Activated CD4-positive, alpha-beta memory T cell treated with anti-CD3 and anti-CD28 coated beads for 36 hours (primary cell): ENCODE measurements at places on chromosomes 16 and 17.

DNA sequence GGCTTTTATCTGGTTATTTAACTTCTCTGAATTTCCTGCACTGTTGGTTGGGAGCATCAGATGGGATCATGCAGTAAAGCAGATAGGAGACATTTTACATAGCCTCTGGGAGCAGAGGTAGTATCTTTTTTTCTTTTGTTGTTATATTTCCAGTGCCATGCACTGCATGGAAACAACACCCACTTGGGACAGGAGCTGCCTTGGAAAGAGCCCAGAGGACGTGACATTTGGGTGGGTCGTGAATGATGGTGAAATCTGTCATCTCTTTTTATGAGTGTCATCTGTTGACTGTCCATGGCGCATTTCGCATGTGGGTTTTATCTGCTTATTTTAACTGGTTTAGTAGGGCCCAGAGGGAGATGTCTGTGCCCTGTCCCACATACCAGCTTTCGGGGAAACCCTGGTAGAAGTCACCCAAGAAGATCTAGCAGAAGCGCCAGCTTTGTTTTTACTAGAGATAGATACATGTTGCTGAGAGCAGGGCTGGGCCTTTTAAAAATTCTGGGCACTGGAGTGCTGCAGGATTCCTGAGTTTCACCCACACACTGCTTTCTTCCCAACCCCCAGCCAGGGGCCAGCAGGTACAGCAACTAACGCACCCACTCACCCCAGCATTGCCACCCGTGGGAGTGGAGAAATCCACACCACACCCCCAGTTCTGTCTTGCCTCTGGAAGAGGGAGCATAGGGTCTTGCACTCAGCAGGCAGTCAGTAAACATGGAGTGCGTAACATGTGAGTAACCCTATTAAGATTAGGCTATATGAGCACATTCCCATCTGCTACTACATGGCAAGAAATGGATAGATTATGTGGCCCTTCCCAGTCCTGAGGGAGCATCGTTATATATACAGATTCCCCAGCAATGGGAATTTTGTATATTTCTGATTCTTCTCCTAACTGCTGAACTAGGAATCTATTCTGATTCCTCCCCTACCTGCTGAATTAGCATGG, 8.4 kb upstream of the TERF2 start:
- DNase-seq: no peak

- DNase-seq: no peak
Measured at GRCh38 chr16:54503856-54504219, 217.3 kb upstream of the IRX3 start.

DNA sequence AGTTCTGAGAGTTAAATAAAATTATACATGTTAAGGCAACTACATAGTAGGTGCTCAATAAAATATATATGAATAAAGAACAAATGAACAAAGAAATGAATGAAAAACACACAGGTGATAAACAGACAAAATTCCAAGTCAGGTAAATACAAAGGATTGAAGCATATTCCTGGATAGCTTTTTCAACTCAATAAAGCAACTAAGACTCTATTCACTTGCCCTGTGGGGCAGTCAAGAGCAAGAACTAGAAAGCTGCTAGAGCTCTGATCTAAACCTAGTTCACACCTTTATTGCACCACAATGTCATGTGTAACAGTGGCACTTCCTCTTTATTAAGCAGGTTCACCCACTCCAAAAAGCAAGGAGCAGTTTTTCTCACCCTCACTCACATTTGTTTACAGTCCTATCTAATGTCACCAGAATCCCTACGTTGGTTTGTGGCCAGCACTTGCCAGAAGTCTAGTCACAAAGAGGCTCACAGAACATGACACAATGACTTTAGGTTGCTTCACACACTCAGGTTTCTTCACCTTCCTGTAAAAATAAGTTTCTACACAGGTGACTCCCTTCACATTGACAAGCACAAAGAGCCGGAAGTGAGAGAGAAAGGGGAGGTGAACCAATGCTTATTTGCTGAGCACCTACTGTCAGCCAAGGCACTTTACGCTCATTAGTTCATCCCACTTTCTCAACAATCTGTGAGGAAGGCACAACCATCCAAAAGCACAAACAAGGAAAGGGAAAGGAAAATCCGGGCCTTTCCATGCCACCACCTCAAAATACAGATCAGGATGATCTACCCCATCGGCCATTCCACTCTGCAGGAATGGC, 70.8 kb downstream of the XPO6 start:
- DNase-seq: peak; percentile 84

- DNase-seq: no peak
Measured at GRCh38 chr16:88522276-88522949, 47.8 kb upstream of the ZC3H18 start.

- DNase-seq: peak; percentile 41
Measured at GRCh38 chr17:40452216-40452787, 9.1 kb downstream of the IGFBP4 start.

GRCh38 chr17:7261379-7262191, 693 bp downstream of the CLDN7 start:
- peak; percentile 33 for DNase-seq

- DNase-seq: no peak
Measured at GRCh38 chr16:24359490-24359889, 103.4 kb downstream of the CACNG3 start.

- DNase-seq: peak; percentile 48
Measured at GRCh38 chr16:24975428-24975889, 39.7 kb downstream of the ARHGAP17 start.

GRCh38 chr17:68035131-68035522, 408 bp upstream of the KPNA2 start:
- peak; percentile 94 for DNase-seq

DNA sequence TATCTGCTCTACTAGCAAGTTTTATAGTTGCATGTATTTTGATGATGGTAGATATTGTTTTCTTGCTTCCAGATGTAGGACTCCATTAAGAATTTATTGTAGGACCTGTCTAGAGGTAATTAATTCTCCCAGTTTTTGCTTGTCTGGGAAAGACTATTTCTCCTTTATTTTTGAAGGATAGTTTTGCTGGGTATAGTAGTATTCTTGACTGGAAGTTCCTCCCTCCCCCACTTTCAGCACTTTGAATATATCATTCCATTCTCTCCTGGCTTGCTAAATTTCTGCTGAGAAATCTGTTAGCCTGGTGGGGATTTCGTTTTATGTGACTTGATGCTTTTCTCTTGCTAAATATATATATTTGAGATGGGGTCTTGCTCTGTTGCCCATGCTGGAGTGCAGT, 8.0 kb upstream of the PHB1 start:
- DNase-seq: no peak

DNA sequence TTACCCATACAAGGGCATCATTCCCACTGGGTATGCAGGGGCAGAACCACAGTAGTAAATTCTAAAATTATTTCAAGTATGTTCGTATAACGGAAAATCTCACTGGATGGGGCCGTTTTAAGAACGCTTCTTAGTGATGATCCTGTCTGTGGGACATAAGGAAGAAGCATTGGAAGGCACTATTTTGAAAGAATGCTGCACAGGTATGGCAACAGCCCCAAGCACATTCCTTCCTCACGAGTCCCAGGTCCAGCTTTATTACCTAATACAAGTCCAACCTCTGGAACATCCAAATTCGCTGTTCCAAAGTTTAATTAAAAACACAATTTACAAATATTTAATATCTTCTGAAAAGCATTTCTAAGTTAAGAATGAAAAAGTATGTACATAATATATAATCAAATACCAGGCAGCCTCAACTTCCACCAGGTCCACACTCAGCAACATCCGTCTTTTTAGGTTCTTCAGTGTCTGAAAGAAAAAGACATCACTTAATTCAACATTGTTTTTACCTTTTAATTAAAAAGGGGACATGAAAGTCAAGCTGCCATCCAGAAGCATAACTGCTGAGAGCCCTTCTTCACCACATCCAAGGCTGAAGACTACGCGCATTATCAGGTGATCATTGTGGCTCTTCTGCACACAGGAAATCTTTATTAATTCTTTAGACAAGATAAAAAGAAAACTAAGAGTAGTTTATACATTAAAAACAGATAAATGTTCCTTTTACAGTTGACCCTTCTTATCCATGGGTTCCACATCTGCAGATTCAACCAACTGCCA, 49.8 kb downstream of the BRD7 start:
- no peak for DNase-seq
